ENCODE measurements at places on chromosomes 13 and 19. TPM values are rescaled to one million over a fixed set of nuclear protein-coding genes. Genes with fewer than 3 reads are reported as not detected.

Gene RNF113B
- not detected for total RNA-seq

DNA sequence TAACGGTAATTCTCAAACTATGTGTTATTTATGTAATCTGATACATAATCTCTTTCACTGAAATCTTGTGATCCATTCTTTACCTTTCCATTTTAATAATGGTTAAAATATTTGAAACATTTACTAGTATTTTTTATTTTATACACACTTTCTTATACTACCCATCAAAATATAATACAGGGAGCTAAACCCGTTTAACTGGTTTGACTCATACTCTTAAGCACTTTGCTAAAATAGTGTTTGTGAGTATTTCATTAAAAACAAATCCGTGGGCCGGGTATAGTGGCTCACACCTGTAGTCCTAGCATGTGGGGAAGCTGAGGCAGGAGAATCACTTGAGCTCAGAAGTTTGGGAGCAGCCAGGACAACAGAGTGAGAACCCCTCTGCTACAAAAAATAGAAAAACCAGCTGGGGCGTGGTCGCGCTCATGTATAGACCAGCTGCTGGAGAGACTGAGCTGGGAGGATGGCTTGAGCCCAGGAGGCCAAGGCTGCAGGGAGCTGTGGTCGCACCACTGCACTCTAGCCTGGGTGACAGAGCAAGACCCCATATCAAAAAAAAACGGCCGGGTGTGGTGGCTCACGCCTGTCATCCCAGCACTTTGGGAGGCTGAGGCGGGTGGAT is 43.8 kb upstream of the DCUN1D2 start:
- DNase-seq = peak; percentile 77

Gene SRRM5
- total RNA-seq = 0.37 TPM

- no peak for DNase-seq
Observed at GRCh38 chr13:67306742-67307141, 76.6 kb upstream of the PCDH9 start.

Gene ANKRD24
- 0.79 TPM for total RNA-seq

Gene ZNF528
- 24.0 TPM for total RNA-seq

DNA sequence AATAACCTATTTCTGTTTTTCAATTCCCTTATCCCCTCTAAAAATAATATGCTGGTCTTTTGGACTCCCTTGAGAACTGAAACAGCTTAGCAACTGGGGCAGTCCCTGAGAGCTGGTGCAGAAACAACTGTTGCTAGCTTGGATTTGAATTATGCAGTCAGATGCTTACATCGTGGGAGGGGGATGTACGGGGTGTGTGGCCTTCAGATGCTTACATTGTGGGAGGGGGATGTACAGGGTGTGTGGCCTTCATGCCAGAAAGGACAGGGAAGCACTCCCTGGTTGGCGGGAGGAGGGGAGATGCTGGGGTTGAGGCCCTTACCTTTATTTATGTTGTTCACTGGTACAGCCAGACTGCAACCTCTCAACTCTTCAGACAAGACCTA is 25.6 kb downstream of the LRCH1 start:
- DNase-seq = no peak

- no peak for DNase-seq
Observed at GRCh38 chr13:33490461-33491327, 205.1 kb upstream of the STARD13 start.

- DNase-seq = no peak
Observed at GRCh38 chr19:28961772-28962500, 251.0 kb downstream of the UQCRFS1 start.

DNA sequence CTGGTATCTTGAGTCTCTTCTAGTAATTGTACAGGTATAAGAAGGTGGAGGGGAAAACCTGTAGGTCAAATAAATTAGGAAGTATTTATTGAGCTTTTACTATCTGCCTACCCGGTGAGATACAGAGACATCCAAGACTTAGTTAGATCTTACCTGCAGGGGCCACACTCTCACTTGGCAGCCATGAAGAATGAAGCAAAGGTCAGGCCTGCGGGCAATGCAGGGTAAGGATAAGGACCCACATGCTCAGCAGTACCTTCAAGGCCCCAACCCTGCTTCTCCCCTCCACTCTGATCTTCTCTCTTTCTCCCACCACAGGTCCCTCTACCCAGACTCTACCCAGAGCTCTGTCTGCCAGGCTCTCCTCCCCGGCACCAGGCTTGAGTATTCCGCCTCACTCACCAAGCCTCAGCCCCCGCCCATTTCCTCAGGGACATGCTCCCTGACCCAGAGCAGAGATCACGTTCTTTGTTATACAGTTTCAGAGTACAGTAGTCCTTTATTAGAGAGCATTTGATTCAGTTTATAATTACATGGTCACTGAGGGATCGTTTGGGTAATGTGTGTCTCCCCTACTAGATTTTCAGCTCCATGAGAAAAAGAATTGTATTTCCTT is 18.9 kb upstream of the CLDN10 start:
- no peak for DNase-seq

DNA sequence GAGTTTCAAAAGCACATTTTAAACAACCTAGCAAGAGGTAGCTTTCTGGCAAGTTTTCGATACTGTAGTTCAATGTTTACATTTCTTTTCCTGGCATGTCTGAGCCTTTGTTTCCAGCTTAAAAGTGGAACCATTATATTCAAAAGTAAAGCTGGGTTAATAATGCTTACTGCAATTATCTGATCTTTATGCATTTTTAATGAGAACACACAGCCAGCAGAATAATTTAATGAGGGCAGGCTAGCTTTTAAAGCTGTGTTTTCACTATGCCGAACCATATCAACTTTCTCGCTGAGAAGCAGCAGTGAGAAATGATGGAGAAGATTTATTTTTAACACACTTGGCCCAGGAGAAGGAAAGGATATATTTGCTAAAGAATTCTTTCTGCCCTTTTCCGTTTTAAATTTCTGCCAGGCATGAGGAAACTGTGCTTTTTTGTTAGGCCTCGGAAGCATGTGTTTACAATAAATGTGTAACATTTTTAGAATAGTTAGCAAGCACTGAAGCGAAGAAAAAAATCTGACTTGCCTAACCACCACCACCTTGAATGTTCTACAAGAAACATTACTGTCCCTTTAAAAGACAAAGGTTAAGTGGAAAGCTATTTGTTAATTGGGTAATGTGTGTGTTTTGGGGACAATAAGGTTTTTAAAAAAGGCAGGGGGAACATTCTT is 1.0 kb downstream of the MBNL2 start:
- DNase-seq = peak; percentile 92

Gene ZNF99
- total RNA-seq = not detected

- no peak for DNase-seq
Observed at GRCh38 chr13:30487075-30487470, 21.3 kb upstream of the HMGB1 start.

DNA sequence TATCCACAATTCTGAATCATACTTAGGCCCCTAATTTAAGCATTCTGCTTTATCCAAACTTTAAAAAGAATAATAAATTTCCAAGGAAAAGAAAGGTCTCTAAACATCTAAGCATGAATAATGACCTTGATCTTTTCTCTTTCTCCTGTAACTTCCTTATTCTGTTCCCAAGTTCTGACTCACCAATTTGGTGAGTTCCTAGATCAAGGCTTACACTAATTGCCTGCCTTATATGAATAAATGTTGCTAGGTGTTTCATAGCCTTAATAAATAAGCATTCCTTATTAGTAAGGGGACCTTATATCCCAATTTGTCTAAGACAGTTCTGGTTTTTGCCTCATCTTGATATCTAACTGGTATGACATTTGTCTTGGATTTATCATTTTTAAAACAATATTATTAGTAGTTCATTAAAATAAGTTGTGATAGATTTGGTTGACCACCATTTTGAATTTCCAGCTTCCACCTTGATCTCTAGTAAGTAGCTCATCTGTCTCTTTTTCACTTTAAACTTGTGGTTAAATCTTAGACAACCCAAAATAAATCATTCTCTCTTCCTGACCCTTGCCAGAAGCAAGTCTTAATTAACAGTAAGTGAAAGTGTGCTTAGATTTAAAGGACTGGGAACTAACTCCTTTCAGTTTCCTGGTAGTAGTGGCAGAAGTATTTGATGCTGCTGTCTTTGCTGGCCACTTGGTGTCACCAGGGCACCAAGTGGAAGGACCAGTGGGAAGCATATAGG is 121.2 kb upstream of the MLNR start:
- DNase-seq = peak; percentile 10

Gene SIAH3
- not detected for total RNA-seq

DNA sequence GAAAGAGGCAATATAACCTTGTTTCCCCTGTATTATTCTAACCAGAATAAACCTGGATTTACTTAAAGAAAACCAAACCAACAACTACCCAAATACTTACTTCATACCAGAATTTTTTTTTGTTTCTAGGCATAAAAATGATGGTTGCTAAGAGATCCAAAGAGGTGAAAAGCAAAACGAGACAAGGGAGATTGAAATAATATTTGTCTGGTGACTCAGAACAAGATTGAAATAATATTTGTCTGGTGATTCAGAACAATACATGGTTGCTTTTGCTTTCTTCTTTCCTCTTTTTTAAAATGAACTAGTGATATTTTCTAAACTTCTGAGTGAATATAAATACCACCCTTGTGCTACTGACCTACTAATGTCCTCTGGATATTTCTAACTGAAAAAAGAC is 592.9 kb downstream of the KCTD12 start:
- no peak for DNase-seq

Gene PSG1
- not detected for total RNA-seq

GRCh38 chr13:71213252-71213821 is 653.7 kb downstream of the DACH1 start:
- no peak for DNase-seq

Gene SYNGR4
- 2.1 TPM for total RNA-seq

GRCh38 chr13:99342723-99343315 is 35.6 kb upstream of the GPR183 start:
- DNase-seq = no peak

- no peak for DNase-seq
Observed at GRCh38 chr13:44903574-44903985, 85.7 kb downstream of the NUFIP1 start.

DNA sequence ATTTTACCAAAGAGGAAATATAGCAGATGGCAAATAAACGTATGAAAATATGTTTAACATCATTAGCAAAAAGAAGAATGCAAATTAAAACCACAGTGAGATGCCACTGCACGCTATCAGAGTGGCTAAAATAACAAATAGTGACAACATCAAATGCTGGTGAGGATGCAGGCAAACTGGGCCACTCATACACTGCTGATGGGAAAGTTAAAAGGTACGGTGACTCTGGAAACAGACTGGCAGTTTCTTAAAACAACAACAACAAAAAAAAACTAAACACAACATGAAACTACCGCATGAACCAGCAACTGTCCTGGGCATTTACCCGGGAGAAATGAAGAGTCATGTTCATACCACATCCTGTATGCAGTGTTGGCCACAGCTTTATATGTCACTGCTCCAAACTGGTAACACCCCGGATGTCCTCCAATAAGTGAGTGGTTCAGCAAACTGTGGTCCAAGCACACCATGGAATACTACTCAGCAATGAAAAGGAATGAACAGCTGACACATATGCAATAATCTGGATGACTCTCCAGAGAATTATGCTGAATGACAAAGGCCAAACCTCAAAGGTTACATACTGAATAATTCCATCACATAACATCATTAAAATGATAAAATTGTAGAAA is 22.3 kb downstream of the EPS15L1 start:
- DNase-seq = no peak

Gene RGL3
- total RNA-seq = 100 TPM

DNA sequence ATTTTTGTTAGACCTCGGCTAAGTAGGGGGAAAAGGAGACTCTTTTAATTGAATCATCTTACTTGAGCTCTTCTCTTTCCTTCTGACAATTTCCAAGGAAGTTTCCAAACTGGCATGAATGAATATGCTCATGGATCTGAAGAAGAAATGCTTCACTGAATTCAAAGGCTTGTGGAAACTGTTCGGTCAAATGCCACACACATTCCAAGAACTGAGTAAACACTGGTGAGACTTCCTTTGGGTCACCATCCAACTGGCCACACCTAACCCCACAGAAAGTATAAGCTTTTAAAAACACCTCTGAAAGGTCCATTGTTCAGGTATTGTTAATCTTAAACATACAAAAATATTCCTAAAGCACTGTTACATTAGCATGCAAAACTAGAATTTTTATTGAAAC is 33.6 kb downstream of the MTMR6 start:
- peak; percentile 1 for DNase-seq

- peak; percentile 13 for DNase-seq
Observed at GRCh38 chr13:112761701-112762689, 72.2 kb downstream of the ATP11A start.

DNA sequence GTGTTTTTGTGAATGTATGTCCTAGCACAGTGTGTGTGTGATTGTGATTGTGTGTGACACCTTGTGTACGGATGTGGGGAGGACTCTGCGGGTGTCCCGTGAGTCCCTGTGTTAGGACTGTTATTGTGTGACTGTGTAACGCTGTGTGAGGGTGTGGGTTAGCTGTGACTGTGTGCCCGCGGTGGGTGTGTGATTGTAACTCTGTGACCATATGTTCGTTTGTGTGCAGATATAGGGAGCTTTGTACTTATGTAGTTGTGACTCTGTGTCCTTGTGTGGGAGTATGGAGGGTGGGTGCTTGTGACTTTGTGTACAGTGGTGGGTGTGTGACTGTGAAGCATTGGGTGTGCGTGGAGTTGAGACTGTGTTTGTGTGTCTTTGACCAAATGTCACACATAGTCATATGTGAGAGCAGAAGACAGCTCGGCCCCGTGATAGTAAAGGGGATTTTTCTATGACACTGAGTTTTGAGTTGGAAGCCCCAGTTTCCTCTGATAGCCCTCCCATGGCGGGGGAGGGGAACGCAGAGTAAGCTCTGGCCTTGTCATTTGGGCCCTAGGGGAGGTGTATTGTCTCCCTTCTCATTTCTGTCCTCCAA is 949 bp upstream of the ZNF260 start:
- DNase-seq = no peak

Gene SGTA
- total RNA-seq = 35.1 TPM

Gene OR7C1
- not detected for total RNA-seq

Gene METTL21C
- not detected for total RNA-seq

DNA sequence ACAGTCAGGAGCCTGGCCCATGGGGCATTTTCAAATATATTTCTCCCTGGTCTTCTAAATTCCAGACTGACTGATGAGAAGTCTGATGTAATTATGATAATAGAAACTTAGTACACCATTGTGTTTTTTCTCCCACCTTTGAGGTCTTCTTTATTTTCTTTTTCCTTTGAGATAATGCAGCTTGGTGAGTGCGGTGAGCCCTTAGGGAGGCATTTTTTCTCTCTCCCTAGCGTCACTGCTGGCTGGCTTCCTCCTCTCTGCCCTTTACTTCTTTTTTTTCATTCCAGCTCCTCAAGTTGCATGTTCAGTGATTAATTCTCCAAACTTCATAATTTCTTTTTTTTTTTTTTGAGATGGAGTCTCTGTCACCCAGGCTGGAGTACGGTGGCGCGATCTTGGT is 12.8 kb upstream of the CDC42EP5 start:
- DNase-seq = no peak

Gene CEACAM3
- total RNA-seq = not detected

Gene C1QTNF9B
- total RNA-seq = not detected

Gene TGFBR3L
- 2.0 TPM for total RNA-seq

Gene TUBB4A
- not detected for total RNA-seq

GRCh38 chr19:17497149-17497798 is 14.2 kb upstream of the PGLS start:
- no peak for DNase-seq

GRCh38 chr13:43848001-43848649 is 31.4 kb downstream of the CCDC122 start:
- DNase-seq = peak; percentile 40

Gene CNFN
- total RNA-seq = 7.8 TPM

Gene FOSB
- 7.9 TPM for total RNA-seq

GRCh38 chr13:53182724-53183123 is 154.1 kb downstream of the OLFM4 start:
- DNase-seq = no peak

Gene ERICH6B
- total RNA-seq = not detected

GRCh38 chr13:109026266-109026665 is 396.9 kb downstream of the MYO16 start:
- no peak for DNase-seq
